Thoracic aorta (tissue), 2 donors: ENCODE measurements at places on chromosomes 2 and 18. TPM values are rescaled to one million over a fixed set of nuclear protein-coding genes. Genes with fewer than 3 reads are reported as not detected.

DNA sequence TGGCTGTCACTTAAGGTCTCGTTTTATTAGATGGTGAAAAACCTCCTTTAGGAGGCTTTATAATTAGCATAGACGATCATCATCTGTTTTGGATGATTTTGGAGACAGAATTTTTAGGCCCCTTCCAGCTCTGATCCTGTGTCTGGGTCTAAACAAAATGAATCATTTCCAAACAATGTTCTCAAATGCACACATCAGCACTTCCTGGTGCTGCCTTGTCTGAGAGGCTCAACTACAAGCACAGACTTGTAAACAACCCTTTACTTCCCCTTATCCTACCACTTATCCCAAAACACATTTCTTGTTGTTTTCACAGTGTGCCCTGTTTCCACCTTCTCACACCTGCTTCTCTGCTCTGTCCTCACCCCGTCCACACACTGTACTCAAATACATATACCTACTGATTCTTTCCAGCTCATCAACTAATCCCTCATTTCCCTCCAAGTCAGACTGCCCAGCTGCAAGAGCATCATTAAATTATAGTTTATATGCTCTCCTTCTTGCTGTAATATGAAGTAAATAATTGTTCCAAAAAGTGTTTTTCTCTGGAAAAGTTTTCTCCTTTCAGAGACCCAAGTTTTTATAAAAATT, 71.2 kb upstream of the COL3A1 start:
- no peak for DNase-seq

DNA sequence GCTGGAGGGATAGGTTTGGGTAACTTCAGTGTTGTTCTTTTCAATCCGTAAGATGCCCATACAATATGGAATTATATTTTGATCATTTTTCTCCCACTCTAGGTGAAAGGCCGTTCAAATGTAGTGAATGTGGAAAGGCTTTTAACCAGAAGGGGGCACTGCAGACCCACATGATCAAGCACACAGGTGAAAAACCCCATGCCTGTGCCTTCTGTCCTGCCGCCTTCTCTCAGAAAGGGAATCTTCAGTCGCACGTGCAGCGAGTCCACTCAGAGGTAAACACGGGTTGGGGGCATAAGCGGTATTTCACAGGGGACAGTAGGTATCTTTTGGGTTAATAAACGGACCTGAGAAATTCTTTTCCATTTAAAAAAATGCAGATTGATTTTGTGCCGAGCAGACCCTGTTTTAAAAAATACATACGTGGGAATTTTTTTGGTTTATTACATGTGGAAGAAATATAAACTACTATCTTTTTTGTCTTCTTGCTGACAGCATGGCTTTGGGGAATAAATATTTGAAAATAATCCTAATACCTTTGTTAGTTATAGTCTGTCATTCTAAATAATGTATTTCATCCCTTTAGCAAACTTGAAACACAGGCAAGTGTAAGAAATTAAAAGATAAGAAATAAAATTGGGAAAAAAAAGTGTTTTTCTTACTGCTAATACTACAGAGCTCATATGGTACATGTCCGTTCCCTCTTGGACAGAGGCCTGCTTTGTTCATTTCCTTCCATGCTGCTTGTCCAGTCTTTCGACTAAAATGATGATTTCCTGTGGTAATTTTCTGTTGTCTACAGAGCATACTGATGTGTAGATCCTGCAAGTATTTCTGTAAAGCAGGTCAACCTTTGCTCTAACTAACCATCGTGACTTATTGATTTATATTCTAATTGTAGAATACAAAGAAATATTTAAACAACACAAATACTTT, 53.3 kb downstream of the ZNF236 start:
- DNase-seq, result no peak

DNA sequence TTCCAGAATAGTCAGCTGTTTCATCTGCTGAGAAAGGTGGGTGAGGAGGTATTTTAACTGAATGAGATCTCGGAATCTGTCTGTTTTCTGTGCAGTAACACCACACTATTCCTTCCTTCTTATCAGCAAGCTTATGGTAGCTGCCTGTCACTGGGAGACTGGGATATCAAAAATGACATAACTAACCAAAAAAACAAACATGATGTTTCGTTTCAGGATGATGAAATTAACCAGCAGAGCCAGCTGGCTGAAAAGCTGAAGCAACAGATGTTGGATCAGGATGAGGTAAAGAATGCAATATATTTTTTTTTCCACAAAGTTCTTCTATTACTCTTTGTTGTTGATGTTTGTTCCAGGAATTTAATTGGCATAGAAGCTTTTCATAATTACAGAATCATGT, 59.8 kb upstream of the LYPD6B start:
- DNase-seq, result no peak

GRCh38 chr2:191693778-191694177, 15.8 kb downstream of the NABP1 start:
- DNase-seq, result no peak

GRCh38 chr2:24579053-24579803, 88.2 kb downstream of the NCOA1 start:
- DNase-seq, result no peak

DNA sequence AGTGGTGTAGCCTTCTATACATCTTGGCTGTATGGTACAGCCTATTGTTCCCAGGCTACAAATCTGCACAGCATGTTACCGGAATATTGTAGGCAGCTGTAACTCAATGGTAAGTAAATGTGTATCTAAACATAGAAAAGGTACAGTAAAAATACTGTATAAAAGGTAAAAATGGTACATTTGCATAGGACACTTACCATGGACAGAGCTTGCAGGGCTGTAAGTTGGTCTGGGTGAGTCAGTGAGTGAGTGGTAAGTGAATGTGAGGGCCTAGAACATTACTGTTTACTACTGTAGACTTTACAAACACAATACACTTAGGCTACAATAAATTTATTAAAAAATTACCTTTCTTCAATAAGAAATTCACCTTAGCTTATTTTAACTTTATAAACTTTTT, 3.7 kb upstream of the MRPS9 start:
- no peak for DNase-seq

DNA sequence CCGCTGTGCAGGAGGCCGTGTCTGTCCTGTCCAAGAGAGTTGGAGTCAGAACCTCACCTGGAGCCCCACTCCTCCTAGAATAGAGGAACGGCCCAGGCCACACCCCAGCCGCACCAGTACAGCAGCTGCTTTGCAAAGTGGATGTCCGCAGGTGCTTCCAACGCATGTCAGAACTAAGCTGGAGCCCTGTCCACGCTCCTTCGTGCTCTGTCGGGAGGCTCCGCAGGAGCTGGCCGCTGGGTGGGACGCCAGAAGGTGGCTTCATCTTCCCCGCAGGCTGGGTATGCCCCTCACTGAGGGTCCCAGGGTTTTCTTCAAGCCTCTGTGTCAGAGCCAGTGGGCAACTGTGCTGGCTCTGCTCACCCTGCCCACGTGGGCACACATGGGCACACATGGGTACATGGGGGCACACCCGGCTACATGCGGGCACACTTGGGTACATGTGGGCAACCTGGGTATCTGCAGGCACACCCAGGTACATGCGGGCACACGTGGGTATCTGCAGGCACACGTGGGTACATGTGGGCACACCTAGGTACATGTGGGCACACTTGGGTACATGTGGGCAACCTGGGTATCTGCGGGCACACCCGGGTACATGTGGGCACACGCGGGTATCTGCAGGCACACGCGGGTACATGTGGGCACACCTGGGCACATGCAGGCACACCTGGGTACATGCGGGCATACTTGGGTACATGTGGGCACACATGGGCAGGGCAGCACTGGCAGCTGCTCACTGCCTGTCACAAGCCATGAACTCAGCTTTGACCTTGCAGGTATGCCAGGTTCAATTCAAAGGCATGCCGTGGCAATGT, 67.1 kb upstream of the CTDP1 start:
- DNase-seq, result no peak

DNA sequence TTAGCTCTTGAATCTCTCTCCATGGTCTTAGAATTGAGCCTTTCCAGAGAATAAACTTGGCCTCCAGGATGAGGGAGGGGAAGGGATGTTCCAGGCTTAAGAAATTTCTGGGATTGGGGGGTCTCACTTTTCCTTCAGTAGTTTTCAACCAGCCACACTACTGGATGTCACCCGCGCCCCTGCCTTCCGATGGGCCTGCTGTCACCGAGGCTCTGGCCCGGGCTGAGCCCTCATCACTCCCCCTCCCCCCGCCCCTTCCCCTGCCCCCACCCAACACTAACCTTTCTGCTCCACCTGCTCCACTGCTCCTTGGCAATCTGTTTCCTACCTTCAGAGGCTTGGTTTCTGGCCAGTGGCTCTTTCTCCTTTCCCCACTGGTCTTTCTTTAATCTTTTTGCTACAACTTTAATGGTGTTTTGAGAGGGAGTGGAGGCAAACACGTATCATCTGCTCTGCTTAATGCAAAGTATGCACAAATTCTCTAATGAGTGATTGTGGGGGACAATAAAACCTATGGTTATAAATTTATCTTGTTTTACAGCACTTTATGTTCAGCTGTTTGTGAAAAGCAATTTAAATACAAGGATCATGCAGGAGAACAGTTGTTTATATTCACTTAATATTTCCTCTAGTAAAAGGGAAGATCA, 155.1 kb downstream of the WDSUB1 start:
- no peak for DNase-seq

GRCh38 chr2:143694335-143694734, 565.1 kb downstream of the ARHGAP15 start:
- no peak for DNase-seq

- DNase-seq, result no peak
Measured at GRCh38 chr2:128370468-128371247, 52.0 kb upstream of the HS6ST1 start.

DNA sequence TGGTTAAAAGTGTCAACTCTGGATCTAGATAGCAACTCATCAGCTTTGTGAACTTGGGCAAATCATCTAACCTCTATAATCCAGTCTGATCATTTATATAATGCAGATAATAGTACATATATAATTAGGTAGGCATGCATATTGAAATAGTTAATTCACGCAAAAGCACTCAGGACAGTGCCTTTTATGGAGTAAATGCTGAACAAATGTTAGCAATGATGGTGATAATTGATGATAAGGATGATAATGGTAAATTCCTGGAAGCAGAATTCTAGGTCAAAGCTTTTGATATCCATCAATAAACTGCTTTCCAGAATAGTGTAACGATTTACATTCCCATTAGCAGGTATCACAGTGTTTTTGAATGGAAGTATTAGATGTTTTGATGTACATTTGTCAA, 59.7 kb upstream of the CYP26B1 start:
- no peak for DNase-seq

GRCh38 chr2:74700643-74701372, 46.8 kb downstream of the SEMA4F start:
- no peak for DNase-seq

DNA sequence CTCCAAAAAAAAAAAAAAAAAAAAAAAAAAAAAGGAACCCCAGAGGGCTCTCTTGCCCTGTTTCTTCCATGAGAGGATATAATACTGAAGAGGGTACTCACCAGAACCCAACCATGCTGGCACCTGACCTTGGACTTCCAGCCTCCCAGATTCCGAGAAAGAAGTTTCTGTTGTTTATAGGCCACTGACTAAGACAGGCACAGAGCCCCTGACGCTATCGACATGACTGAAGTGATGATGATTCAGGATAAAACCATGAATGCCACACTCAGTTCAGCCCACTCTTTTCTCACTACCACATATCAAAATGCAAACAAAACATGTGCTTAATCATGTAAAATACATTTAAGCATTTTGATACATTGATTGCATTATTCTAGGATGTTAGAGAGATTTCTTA, 66.1 kb upstream of the CDCA7 start:
- DNase-seq, result no peak

DNA sequence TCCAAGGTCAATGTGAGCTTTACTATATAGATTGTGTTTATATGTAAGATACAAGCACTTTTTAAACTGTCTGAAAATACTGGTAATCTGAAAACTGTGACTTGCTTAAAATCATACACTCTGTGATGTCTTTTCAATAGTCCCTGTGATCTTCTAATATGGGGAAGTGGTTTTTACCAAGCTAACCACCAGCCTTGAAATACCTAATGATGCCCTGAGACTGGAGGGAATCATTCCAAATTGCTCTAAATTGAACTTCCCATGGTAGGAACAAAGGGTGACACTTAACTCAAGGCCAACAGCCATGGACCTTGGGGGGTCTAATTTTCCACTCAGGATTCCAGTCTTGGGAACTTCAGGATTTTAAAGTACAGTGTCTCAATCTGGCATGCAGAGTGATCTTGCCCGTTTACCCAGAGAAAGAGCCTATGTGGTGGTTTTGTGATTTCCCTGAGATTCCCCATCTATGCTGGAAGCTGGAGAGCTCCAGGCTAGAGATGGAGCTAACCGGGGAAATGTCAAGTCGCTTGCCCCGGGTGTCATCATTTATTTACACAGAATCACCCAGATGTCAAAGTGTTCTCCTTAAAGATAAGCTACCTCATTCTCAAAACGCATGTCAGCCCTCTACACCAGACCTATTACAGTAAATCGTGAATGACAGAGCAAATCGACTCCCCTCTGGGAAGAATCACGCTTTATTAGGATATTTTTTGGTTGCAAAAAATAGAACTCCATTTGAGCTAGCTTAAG, 198.5 kb downstream of the SP3 start:
- DNase-seq, result no peak

GRCh38 chr2:61909116-61909515, 3.6 kb downstream of the COMMD1 start:
- no peak for DNase-seq

DNA sequence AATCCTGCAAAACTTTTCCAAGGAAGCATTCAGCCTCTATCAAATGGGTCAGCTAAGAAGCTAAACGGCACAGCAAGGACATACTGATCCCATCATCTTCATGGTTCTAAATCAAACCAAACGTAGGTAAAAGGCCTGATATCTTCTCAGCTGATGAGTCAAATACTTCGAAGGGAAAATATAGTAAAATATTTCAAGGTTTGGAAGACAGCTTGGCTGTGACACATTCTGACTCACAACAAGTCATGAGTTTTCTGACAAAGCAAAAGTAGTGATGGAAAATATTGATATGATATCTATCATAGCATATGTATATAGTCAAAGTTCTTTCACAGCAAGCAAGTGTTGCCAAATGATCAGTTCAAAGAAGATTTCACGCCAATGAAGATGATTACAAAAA, 31.5 kb downstream of the DOCK10 start:
- no peak for DNase-seq

GRCh38 chr18:2430191-2430590, 141.1 kb downstream of the METTL4 start:
- no peak for DNase-seq

- DNase-seq, result no peak
Measured at GRCh38 chr18:11998193-11998592, 16.9 kb downstream of the IMPA2 start.

GRCh38 chr18:34120294-34120693, 104.4 kb downstream of the NOL4 start:
- DNase-seq, result no peak

Gene MTX2
- 14.1 TPM for total RNA-seq

Gene IL37
- not detected for total RNA-seq

Gene CFC1
- total RNA-seq, result not detected

Gene SH3RF3
- 61.7 TPM for total RNA-seq

Gene IL1B
- total RNA-seq, result 4.0 TPM

Gene SLC5A7
- total RNA-seq, result 0.14 TPM

Gene GAREM2
- total RNA-seq, result 2.3 TPM

Gene RFX8
- 0.85 TPM for total RNA-seq

Gene SKA1
- total RNA-seq, result not detected

Gene CHCHD5
- total RNA-seq, result 8.3 TPM

Gene HMSD
- total RNA-seq, result not detected
